Activated T-cell treated with anti-CD3 and anti-CD28 coated beads, Interleukin-2, amount 50 U/mL, for 24 hours (primary cell): ENCODE measurements at places on chromosomes 6 and 20.

- DNase-seq = no peak
These were observed 266.4 kb upstream of the PRND start for GRCh38 chr20:4455301-4455701.

DNA sequence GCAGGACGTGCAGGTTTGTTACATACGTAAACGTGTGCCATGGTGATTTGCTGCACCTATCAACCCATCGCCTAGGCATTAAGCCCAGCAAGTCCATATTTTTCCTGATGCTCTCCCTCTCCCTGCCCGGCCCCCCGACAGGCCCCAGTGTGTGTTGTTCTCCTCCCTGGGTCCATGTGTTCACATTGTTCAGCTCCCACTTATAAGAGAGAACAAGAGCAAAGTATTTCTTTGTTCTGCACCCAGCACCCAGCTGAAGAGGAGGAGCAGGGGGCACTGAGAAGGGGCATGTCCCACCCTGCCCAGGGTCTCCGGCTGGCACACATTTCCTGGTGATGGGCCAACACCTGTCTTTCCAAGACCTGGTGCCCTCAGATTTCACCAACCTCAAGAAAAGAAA, 251.1 kb upstream of the ARID1B start:
- DNase-seq = no peak

- no peak for DNase-seq
These were observed 50.9 kb upstream of the TNFAIP3 start for GRCh38 chr6:137816133-137816579.

GRCh38 chr20:8231038-8231437, 99.0 kb downstream of the PLCB1 start:
- DNase-seq = no peak

GRCh38 chr20:8602389-8603116, 466.3 kb upstream of the PLCB4 start:
- no peak for DNase-seq

DNA sequence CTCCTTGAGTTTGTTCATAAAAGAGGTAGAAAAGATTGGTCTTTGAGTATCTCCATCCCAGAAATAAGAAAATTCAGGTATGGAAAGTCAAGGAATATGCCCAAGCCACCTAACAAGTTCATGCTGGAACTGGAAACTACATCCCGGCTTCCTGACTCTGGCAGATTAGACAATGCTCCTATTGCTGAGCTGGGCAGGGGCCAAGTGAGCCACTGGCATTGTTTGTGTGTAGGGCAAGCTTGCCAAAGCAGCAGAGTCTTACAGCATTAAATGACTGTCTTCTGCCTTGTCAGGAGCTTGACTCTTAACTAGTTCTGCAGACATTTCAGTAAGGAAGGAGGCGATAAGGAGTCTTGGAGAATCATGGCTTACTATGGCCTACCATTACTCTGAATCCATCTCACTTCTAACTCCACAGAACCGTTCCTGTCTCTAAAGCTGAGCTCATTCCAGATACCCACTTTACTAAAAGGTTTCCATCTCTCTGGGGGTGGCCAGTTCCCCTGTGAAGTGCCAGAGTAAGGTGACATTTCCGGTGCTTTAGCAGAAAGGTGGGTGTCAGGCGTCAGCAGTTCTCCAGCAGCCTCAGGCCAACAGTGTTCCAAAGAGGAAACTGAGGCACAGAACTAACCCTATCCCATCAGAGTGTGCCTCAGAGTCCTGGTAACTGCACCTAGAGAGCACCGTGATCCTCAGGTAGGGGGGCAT, 30.1 kb downstream of the PRDM1 start:
- no peak for DNase-seq

DNA sequence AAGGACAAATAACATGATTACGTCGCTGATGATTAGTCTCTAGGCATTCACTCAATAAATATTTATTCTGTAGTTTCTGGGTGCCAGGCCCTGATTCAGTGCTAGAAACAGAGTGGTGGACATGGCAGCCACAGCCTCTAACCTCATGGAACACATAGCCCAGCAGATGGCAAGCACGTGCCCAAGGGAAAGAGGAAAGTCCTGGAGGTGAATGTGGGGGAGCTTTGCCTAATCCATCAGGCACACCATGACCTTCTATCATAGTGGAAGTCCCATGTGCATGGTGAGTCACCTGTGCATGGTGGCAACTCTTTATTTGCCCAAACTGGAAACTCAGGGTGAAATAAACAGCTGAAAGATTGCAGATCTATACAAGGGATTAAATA, 143.0 kb upstream of the TNFAIP3 start:
- no peak for DNase-seq

- no peak for DNase-seq
These were observed 25.6 kb downstream of the WRNIP1 start for GRCh38 chr6:2790588-2791449.

GRCh38 chr20:32702706-32703425, 29.1 kb upstream of the C20orf203 start:
- no peak for DNase-seq

DNA sequence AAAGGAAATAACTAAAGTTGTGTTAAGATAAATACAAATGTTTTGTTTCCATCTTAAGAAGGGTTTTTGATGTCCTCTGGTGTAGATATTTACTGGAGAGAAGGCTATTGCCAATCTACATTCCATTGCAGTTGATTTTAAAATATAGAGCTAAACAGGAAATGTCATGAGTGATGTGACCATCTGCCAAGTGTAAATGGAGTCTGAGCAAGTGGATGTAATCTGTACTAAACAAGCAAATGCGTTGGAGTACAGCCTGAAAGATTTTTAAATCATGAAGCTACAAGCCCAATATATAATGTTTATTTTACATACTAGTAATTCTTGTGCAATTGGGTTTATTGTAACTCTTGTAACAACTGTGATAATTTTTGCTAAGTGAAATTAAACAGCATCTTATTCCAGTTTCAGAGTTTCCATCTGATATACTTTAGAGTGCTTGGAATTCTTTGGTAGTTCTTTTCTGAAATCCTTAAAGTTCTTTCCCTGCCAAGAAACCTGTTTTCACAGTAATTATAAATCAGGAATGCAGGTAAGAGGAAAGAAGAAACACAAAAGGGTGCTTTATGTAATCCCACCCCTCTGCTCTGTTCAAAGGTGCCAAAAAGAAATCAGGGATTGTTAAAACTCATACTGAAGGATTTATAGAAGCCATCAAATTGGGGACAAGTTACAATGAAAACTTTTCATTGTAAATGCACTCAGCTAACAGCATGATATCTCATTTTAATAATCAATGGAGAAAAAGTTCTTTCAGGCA, 47.2 kb upstream of the FLRT3 start:
- DNase-seq = no peak

DNA sequence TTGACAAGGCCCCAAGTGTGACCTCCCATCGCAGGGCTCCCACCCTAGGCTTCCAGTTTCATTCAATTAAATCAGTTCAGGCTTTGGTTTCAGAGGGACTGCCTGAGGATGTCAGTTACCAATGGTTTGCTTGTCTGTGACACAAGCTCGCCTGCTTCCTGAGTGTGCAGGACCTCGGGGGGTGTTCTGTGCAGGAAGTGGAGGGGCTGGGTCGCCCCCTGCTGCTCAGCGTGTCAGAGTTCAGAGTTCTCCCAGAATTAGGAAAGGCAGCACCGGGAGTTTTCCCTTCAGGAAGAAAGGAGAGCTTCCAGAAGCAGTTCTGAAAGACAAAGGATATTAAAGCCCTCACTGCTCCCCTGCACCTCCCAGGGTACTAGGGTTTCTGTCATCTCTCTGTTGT, 50.8 kb upstream of the TGM3 start:
- no peak for DNase-seq

DNA sequence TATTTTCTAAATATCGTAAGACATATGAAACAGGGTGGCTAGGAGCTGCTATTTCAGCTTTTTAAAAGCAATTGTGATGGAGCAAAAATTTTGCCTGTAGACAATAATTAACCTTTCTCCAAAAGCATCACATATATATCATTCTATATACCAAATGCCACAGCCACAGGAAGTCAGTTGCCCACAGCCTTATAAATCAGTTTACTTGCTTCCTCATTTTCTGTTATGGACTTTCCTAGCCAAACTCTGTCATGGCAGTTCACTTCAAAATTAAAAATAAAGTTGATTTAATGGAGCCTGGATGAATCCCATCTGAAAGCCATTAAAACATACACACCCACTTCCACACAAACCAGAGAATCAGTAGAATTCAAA, 93.4 kb upstream of the NHSL1 start:
- DNase-seq = no peak

- DNase-seq = peak; percentile 40
These were observed 65.1 kb upstream of the DUSP22 start for GRCh38 chr6:227074-227782.

DNA sequence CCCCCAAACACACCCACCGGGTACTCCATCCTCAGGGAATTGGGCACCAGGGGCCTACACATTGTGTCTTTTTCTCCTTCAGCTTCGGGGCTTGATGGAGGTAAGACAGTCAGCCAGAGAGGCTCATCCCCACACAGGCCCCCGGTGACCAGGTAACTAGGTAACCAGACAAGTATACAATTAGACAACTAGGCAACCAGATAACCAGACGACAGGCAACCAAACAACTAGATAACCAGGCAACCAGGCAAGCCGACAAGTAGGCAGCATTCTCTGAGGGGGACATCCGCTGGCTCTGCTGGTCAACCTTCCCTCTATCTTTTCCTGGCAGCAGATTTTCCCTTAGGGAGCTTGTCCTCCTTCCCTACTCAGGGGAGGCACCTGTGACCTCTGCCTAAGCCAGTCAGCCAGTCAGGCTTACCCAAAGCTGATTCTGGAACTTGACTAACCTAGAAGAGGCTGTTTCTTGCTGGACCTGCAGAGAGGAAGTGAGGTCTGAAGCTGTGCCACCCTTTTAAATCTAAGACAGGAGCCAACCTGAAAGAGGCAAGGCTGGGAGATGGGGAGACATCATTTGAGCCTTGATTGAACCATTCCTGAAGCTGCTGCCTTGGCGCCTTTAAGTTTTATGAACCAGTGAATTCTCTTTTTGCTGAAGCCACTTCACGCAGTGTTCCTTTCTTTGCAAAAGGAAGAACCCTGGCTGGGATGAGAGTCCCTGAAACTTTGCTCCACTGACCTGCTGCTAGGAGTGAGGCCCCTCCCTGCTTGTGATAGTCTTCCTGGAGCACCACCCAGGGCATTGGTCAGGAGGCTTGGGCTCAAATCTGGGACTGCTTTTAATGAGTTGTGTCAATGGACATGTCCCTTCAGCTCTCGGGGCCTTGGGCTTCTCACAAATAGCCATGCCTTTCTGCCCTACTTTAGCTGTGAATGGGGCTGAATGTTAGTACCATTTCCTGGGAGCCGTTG, 96.4 kb upstream of the RNF24 start:
- DNase-seq = no peak

- no peak for DNase-seq
These were observed 13.0 kb downstream of the GNAS-AS1 start for GRCh38 chr20:58837717-58838116.
